ENCODE measurements at places on chromosomes 12 and 14. TPM values are rescaled to one million over a fixed set of nuclear protein-coding genes. Genes with fewer than 3 reads are reported as not detected.
A peak's percentile ranks its signal among the peaks of the same experiment; 100 is the strongest.

DNA sequence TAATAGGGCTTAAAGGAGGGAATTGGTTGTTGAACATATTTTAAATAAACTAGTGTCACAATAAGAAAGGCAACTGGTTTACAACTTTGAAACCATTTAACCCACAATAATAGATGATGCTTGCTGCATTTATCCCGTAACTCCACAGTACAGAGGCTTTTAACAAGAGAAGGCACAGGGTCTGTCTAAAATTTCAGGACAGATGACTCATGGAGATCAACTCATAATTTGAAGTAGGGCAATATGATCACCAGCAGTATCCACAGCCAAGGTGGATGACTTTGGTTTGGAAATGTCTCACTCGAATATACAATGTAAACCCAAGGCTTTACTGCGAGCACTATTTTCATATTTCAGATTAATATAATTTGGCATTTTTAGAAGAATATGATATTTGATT lies 340.2 kb downstream of the LRIG3 start:
- peak; percentile 60 for DNase-seq

DNA sequence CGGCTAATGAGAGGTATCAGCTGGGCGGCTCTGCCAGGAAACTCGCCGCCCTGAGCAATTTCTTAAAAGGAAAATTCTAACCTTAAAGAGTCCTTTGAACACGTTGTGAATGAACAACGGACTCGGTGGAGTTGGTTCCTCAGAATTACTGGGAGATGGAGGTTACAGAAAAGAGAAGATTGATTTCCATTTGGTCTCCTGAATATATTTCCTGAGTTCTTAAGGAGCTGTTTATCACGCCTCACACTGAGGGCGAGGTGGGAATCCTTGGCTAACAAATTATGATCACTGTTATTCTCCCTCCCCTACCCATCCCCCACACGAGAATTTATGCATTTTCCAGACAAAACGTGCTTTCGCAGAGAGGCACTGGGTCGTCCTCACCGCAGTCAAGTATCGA lies 194.5 kb upstream of the C14orf180 start:
- no peak for DNase-seq

- DNase-seq = no peak
Observed at GRCh38 chr12:108122644-108123043, 6.4 kb upstream of the WSCD2 start.

GRCh38 chr12:114638790-114639435 lies 45.1 kb downstream of the TBX3 start:
- no peak for DNase-seq

DNA sequence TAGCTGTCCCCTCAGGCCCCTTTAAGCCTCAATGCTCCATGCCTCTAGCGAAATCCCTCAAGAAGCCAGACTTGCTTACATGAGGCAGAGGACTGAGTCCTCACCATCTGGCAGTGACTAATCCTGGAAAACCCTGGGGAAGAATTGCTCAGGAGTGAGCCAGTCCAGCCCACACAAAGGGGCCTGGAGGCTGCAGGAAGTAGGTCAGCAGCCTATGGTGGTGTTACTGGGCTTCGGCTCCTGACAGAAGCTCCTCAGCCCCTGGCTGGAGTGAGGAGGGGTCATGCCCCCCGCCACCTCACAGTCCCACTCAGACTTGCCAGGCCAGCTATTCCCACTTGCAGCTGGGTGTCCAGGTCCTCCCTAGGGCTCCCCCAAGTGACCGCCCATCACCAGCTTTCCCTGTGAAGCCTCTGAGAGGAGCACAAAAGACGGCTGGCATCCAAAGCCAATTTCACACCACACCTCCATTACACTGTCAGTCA lies 250.5 kb downstream of the DPF3 start:
- DNase-seq = peak; percentile 99

The B3GNT4 gene
- total RNA-seq = 0.06 TPM

The FIGNL2 gene
- total RNA-seq = 0.13 TPM

The FAM222A gene
- total RNA-seq = 1.2 TPM

All from LHCN-M2 (cell line).